ENCODE measurements at places on chromosomes 7 and 10. TPM values are rescaled to one million over a fixed set of nuclear protein-coding genes. Genes with fewer than 3 reads are reported as not detected.

The ZNF736 gene
- total RNA-seq, result 0.01 TPM

The KIF5B gene
- total RNA-seq, result 82.3 TPM

The CFAP70 gene
- total RNA-seq, result 0.19 TPM

The FZD1 gene
- total RNA-seq, result 2.4 TPM

The MMD2 gene
- total RNA-seq, result not detected

The LRRC17 gene
- total RNA-seq, result 0.10 TPM

The CLCN1 gene
- 0.06 TPM for total RNA-seq

The C10orf62 gene
- total RNA-seq, result not detected

The OR9A2 gene
- total RNA-seq, result not detected

The GALNT11 gene
- total RNA-seq, result 23.9 TPM

The DPYSL4 gene
- 16.6 TPM for total RNA-seq

The FAM241B gene
- 19.0 TPM for total RNA-seq

Data from A549 treated with DMSO at 1 μM for 4 hours (cell line).